ENCODE measurements at places on chromosomes 11 and 22.

DNA sequence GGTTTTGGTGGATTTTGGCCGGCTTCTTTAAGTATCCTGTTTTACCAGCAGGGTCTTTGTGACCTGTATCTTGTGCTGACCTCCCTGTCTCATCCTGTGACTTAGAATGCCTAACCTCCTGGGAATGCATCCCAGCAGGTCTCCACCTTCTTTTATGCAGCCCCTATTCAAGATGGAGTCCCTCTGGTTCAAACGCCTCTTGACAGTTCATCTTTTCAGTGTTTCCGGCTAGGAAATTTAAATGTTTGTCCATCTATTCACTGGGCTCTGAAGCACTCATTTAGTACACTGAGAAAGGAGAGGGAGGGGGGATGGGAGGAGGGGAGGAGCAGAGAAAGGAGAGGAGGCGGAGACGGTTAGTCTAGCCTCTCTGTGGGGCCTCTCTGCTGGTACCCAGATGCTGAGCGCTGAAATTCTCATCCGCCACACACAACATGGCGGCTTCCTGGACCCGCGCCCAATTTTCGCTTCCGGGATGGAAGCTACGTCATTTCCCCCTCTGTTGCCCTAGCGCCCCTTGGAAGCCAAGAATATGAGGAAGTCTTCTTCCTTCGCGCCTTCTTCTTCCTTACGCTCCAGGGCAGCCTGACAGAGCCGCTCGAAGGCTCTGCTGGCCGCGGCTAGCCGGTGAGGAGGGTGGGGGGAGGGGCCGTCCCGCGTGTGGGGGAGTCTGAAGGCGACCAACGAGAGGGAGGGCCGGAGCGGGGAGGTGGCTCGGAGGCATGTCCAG lies 69.0 kb upstream of the SYT13 start:
- DNase-seq = peak; percentile 52

DNA sequence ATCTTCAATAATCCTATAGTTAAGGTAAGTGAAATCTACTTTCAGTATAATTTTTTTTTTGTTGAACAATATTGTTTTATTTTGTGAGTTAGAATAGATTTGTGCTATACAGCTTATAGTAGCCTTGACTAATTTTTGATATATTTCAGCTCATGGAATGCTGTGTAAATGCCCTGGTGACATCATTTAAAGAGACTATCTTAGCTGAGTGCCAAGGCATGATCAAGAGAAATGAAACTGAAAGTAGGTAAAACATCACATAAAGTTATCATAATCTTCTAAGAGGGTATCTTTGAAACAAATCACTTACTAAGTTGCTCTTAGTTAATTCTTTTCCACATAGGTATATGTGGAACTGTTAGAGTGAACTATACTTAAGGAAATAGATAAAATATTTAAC lies 51.4 kb upstream of the ACAT1 start:
- DNase-seq = no peak

DNA sequence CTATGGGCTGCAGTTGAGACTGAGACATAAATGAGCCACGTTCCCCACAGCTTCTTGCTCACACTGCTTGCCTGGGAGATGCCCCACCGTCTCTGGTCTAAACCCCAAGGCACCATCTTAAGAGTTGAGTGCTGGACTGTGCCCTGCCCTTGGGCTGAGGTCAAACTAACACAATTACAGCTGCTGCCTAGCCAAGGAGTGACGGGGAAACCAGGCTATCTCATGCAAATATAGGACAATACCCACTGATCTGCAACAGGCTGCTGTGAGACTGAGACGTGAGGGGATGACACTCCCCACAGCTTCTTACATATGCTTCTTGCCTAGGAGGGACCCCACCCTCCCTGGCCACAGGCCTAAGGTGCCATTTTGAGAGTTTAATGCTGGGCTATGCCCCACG lies 7.8 kb upstream of the MS4A8 start:
- DNase-seq = no peak

GRCh38 chr11:105236664-105237063 lies 97.1 kb upstream of the CARD18 start:
- DNase-seq = no peak

GRCh38 chr11:64227405-64227956 lies 1.4 kb downstream of the NUDT22 start:
- no peak for DNase-seq

DNA sequence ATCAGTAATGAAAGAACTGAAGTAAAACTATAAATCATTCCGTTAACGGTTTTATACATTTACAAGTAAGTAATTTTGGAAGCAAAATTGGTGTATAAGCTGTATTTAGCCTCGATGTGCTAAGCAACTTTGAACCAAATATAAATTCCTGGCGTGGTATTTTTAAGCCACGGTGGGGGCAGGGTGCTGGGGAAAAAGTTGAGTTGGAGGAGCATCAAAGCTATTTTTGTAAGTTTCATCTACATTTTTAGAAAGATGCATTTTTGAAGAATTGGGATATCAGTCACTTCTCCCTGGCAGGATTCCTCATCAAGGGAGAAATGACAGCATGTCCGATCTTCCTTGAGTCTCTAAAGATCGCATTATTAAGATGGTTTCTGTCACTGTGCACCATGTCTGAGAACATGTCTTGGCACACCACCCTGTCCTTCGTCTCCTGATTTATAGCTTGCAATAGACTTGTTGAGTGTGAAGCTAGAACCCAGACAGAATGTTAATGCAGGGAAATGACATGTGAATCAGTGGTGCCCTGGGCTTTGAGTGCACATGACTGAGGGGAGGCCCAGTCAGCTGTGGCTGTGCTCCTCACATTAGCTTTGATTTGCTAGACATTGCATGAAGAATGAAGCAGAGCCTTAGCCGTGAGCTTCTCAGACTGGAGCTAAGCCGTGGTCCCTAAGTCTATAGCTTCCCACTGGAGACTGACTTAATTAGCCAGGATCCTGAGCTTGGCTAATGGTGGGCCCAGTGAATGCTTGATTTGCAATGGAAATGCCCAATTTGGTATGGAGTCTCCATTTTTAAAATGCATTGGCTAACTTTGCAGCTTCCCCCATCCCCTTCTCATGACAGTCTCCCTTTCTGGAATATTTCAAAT lies 127.0 kb downstream of the COMMD9 start:
- DNase-seq = no peak

DNA sequence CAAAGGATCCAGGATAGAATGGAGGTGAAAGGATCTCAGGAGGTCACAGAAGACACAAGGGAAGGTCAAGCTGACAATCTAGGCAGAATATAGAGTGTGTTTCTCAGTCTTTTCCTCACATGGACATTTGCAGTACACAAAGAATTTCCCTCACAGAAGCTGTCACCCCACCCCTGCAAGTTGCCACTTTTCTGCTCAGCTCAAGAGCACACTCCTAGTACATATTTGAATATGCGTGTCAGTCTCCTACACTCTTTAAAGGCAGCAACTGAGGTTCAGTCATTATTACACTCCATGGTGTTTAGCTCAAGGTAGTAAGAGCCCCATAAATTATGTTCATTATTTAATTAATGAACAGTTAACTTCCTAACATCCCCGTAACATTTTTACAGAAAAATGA lies 59.1 kb downstream of the ETS1 start:
- no peak for DNase-seq

DNA sequence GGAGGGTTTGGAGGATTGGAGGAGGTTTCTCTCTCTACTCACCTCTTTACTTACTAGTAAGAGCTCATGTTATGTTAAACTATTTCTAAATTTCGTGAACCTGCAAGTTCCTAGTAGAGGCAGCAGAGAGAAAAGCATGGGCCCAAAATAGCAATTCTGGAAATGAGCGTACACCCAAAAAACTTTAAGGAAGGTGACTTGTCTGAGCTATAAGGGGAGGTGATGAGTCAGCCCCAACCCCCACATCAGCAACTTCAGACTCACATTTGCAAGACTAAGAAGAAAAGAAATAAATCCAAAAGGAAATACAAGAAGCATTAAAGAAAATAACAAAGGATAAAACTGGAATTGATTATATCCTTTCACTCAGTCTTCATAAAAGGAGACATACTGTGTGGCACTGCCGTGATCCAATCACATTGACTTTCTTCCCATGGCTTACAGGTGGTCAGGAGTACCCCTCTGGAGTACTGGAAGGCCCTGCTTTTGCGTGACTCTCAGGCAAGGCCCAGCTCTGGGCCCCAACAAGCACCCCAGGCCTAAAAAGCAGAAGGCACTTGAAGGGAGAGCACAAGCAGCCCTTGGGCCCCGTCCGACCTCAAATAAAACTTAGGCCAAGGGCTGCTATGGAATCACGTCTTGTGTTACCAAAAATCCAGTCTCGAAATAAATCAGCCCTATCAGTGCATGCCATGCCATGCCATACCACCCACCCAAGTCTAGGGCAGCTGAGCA lies 14.3 kb downstream of the PACSIN2 start:
- no peak for DNase-seq

GRCh38 chr11:44535191-44535980 lies 30.1 kb upstream of the CD82 start:
- no peak for DNase-seq

GRCh38 chr22:49619301-49619700 lies 208.4 kb downstream of the BRD1 start:
- no peak for DNase-seq

DNA sequence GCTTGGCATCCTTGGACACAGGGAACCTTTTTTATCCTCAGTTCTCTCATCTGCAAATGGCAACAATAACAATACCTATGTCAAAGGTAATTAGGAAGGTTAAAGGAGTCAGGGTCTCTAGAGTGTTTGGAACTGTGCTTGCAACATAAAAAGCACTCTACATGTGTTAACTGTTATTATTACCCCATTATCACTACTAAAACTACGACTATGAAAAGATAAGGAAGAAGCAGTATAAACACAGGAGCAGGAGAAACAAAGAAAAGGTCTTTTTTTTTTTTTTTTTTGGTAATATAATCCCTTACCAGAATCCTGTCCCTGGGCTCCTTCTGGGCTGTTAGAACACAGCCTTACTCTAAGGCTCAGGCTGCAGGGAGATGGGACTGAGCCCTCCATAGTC lies 348.2 kb downstream of the CADM1 start:
- DNase-seq = no peak

DNA sequence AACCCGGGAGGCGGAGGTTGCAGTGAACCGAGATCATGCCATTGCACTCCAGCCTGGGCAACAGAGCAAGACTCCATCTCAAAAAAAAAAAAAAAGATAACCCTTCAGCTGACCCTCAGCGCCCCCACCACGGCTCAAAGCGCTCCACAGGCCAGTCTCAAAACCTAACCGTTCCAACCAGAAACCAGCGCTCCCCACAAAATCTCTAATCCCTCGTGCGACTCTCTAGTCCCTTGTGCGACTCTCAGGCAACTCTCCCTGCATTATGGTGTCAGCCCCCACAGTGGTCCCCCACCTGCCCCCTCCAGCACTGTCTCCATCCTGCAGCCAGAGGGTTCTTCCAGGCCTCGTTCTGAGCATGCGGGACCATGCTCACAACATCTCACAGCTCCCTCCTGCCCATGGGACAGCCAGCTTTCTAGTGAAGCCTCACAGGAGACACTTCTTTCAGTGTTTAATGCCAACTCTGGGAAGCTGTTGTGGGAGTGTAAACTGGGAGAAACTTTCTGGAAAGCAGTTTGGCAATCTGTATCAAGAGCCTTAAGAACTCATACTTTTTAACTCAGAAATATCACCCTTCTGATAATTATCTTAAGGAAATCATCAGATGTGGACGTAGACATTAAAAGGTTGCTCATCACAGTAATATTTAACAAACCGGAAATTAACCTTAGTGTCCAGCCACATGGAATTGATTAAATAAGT lies 4.2 kb upstream of the RASGRP2 start:
- DNase-seq = no peak

GRCh38 chr11:118194835-118195627 lies 18.6 kb upstream of the SCN2B start:
- DNase-seq = no peak

All from caudate nucleus (tissue), 63 donors.